Neural crest cell (in vitro differentiated cells): ENCODE measurements at places on chromosomes 3 and 15. TPM values are rescaled to one million over a fixed set of nuclear protein-coding genes. Genes with fewer than 3 reads are reported as not detected.

DNA sequence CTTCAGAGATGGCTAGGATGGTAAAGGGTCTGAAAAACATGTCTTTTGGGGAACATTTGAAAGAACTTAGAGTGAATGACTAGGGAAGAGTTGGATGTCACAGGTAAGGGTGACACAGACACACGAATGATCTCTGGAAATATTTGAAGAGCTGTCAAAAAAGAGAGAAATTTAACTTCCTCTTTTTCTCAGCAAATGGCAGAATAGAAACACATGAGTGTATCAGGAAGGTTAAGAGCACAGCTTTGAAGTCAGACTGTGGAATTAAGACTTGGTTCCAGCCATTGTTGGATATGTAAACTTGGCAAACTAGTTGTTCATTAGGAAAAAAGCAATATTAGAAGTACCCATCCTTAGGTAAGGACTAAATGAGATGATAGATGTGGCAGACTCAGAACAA is 117.7 kb downstream of the IMPG2 start:
- no peak for DNase-seq

Gene SEMA6D
- 11.1 and 11.8 TPM in 2 replicates for total RNA-seq

- DNase-seq = no peak
Observed at GRCh38 chr3:42685891-42686820, 819 bp downstream of the KLHL40 start.

- no peak for DNase-seq
Observed at GRCh38 chr3:107082527-107082926, 294.7 kb upstream of the CCDC54 start.

DNA sequence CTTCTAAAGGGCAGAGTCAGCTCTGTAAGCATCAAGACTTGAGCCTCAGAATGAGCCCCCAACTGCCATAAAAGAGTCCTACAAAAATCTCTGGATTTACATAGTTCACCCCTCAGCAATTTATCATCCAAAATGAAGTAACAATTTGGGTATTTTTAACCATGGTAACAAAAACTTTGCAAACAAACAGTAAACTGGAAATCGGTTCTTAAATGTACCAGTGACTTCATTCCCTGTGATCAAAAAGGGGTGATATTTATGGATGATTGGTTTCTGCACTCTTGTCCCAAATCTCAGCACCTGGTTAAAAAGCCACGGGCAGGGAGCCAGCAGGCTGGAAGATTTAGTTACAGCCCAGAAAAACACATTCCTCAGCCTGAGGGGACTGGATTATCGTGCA is 73.6 kb downstream of the TFG start:
- DNase-seq = no peak
